ENCODE measurements at places on chromosomes 1 and 21.

DNA sequence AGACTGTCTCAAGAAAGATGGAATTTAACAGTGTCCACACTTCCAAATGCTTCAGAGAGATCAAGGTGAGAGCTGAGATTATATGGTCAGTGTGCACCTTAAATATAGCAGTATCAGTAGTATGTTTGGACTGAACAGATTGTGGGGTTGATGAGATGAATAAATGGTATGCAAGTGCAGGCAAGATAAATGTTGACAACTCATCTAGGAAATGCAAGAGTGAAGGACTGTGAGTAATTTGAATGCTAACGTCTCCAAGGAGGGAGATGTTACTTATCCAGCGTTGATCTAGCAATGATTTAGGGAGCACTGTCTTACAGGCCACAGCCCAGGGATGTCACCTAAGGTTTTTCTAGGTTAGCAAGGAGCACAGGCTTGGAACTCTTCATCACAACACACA, 170.7 kb upstream of the GALNT2 start:
- DNase-seq, result no peak

DNA sequence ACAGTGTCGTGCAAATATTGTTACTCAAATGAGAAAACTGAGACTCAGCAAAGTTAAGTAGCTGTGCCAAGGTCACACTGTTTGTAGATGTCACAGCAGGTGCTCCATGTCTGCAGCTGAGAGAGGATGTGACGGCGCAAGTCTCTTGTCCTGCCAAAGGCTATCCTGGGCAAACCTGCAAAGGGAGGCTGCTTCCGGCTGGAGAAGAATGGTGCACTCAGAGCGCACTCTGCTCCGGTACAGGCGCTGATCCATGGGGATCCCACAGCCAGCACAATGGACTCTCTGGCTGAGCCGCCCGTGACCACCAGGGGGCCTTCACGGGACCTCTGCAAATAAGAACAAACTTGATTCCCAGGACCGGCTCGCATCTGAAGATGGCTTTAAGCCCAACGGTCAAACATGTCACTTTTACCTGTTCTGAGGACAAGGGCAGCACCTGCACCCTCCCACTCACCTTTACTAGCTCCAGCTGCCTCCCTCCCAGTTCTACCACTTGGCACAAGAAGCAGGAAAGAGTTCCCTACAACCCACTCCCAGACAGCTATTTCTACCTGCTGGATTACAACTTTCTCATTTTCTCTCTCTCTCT, 21.9 kb downstream of the RD3 start:
- peak; percentile 88 for DNase-seq

DNA sequence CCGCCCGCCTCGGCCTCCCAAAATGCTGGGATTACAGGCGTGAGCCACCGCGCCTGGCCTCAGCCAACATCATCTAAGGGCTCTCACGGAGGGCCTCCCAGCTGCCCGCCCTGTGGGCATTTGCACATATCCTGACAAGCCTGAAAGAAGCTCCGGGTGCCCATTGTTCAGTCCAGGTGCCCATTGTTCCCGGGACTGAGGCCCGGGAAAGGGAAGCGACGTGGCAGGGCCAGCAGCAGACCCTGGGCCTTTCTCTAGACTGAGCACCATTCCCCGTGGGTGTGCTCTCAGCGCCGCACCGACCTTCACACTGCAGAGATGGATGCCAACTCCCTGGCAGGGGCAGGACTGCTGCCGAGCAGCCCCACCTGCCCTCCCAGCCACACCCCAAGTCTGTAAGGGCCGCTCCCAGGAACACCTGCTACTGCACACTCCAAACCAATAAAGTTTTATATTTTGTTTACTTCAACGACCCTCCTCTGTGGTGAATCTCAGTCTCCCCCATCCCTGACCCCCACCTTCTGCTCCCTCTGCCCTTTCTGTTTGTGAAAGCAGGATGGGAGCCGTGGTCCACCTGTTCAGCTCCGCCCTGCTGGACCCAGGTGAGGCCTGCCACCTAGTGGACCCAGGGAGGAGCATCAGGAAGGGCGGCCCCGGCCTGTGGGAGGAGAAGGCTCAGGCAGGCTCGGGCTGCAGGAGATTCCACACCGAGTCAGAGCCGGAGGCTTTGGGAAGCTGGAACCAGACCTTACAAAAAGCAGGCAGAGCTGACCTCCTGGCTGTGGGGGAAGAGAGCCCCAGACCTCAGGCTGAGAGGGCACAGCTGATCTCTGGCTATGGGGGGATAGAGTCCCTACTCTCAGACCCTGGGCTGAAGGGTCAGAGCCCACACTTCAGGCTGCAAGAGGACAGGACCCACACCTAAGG, 1.1 kb upstream of the TMEM82 start:
- DNase-seq, result peak; percentile 54

- no peak for DNase-seq
These were observed 150.5 kb downstream of the DPYD start for GRCh38 chr1:97770376-97770775.

GRCh38 chr1:59497616-59498015, 200.7 kb downstream of the FGGY start:
- DNase-seq, result no peak

- no peak for DNase-seq
These were observed 119.6 kb downstream of the ADGRL2 start for GRCh38 chr1:81920245-81920740.

GRCh38 chr1:207897188-207897587, 13.7 kb downstream of the CD34 start:
- no peak for DNase-seq

- no peak for DNase-seq
These were observed 79.4 kb downstream of the GPR161 start for GRCh38 chr1:168057355-168057754.

- DNase-seq, result no peak
These were observed 18.4 kb downstream of the ELAVL4 start for GRCh38 chr1:50126927-50127715.

DNA sequence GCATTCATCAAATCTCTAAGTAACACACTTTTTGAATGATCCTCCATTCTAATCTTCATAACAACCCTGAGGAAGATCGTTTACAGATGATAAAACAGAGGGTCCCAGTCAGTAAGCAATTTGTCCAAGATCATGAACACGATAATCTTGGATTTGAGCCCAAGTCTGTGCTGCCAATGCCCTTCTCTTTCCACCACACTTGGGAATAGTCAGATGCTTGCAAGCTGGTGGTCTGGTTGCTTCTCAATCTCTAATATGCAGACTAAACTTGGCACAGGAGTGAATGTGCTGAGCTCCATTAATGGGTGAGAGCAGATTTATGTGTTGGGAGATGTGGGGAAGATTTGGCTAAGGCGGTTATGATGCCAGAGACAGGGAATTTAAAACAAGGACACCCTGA, 430.6 kb upstream of the DAB1 start:
- no peak for DNase-seq

- no peak for DNase-seq
These were observed 87.9 kb downstream of the SYT14 start for GRCh38 chr1:210025870-210026269.

DNA sequence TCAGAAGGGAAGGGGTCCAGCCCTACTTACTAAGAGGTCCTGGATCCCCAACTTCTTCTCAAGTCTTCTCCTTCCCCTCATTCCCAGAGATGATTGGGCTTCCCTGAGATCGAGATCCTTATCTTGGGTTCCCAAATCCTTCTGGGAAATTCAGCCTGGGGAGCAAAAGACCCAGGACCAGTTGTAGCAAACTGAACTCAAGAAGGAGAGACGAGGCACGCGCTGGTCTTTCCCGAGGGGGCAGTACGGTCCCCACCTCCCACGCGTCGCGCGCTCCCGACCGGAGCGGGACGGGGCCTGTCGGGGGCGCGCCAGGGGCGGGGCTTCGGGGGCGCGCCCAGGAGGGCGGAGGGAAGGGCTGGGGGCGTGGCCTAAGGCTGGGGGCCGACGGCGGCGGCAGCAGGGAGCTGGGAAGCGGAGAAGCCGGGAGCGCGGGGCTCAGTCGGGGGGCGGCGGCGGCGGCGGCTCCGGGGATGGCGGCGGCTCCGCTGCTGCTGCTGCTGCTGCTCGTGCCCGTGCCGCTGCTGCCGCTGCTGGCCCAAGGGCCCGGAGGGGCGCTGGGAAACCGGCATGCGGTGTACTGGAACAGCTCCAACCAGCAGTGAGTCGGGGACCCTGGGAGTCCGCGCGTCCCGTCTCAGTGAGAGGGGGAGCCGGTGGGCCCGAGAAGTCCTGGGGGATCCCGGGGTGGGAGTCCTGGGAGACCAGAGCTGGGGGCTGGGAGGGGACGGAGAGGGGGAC, at the start of gene EFNA3:
EFNA3 (plus strand) TSS at position 369 of the 741 bp plus-strand sequence; CDS start at position 474, 105 bp downstream.
- peak; percentile 63 for DNase-seq

GRCh38 chr1:161193561-161194235, 5.2 kb downstream of the ADAMTS4 start:
- no peak for DNase-seq

- no peak for DNase-seq
These were observed 45.0 kb upstream of the KIRREL1 start for GRCh38 chr1:157948312-157949073.

GRCh38 chr1:60171801-60172200, 98.2 kb upstream of the C1orf87 start:
- no peak for DNase-seq

DNA sequence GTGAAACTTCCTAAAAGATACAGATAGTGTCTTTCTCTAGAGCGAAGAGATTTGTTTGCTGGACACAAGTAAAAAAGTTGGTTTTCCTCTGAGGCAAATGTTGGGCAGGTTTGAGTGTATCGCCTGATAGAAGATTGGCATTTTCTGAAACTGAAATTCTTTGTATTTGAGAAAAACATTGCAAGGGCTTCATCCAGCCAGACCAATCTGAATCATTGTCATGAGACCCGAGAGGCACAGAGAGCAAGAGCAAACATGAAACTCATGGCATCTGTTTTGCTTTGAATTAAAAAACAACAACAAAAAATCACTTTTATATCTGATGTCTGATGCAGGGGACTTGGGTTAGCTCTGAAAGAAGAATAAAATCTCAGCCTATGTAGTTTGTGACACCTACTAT, 379.3 kb upstream of the NCAM2 start:
- no peak for DNase-seq

DNA sequence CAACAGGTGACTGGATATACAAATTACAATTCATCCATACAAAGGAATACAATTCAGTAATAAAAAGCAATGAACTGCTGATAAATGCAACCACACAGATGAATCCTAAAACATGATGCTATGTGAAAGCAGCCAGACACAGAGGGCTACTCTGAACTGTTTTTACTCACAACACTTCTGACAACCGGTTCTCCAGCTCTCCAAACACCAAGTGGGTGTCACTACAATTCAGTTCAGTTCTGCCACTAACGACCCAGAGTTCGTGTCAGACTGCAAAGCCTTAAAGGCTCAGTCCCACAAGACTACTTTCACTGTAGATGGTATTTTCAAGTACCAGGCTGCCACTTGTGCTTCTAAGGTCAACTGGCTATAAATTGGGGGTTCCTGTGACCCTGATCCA, 119.4 kb downstream of the SLC16A1 start:
- DNase-seq, result no peak

DNA sequence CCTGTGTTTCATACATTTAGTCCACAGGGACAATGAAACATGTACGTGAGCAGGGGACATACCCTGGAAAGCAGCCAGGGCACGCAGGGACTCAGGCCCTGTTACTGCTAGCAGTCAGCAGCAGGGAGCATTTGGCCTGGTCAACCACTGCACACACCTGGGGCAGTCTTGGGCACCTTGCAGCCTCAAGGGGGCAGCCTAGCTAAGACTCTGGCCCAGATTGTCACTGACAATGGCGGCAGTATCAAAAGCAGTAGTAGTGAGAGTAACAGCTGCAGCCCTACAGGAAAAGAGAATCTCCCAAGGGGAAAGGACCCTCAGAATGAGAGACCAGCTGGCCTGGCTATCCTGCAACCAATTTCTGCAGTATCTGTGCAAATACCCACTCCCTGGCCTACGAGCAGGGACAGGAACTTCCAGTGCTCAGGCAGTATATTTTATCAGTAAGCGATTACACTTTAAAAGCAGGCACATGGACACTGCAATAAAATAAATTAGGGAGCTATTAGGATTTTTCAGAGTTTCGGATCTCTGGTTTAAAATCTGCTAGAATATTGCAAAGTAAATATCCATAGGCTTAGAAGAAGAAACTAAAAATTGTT, 475.6 kb downstream of the LTN1 start:
- peak; percentile 68 for DNase-seq

DNA sequence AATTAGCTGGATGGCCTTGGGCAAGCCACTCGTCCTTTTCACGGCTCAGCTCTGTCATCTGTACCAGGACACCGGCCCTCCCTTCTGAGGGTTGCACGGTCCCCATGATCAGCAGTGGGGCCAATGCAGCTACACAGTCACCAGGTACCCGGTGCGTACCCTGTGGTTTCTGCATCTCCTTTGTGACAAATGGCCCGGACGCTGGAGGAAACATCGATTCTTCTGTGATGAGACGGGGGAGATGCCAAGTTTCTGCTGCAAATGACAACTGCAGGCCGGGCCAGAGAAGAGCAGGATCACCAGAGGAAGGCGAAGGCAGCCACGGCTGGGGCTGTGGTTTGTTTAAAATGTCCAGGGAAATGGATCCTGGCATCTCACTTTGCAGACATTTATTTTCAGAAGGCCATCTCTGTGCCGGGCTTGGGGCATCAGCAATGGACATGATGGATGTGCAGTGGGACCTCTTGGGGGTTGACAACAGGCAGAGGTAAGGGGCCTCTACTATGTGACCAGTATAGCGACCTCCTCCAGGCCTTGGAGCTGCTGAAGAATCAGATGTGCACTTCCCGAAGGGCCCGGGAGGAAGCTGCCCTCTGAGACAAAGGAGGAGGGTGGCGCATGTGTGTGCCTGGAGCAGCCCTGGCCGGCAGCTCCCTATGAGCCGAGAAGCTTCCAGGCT, 221.9 kb upstream of the C1orf174 start:
- DNase-seq, result no peak

DNA sequence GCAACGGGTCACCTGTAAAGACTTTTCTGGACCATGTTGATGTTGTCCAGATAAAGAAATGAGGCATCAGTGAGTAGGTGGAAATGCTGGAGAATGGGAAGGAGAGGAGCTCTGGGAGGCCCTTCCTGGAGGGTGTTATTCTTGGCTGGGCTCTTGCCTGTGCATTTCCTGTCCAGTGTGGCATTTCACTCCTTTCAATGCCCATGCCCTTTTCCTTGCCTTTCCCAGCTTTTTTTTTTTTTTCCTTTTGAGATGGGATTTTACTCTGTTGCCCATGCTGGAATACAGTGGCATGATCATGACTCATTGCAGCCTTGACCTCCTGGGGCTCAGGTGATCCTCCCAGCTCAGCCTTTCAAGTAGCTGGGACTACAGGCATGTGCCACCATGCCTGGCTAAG, 11.8 kb downstream of the NOS1AP start:
- DNase-seq, result no peak

DNA sequence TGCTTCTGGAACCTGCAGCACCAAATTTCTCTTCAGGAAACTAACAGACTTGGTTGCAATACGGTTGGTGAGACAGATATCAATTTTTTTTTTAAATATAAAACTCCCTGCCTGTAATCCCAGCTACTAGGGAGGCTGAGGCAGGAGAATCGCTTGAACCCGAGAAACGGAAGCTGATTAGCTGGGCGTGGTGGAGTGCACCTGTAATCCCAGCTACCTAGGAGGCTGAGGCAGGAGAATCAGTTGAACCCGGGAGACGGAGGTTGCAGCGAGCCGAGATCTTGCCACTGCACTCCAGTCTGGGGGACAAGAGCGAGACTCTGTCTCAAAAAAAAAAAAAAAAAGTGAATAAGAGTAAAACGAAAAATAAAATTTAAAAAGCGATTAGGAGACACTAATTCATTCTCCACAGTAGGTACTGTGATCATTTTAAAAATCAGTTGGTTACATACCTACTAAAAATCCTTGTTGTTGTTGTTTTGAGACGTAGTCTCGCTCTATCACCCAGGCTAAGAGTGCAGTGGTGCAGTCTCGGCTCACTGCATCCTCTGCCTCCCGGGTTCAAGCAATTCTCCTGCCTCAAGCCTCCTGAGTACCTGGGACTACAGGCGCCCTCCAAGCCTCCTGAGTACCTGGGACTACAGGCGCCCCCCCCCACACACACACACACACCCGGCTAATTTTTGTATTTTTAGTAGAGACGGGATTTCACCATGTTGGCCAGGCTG, 796 bp upstream of the RBM8A start:
- peak; percentile 5 for DNase-seq

Measured in NCI-H774 (cell line).